Heart right ventricle (tissue), 16 donors: ENCODE measurements at places on chromosomes 12 and 14. TPM values are rescaled to one million over a fixed set of nuclear protein-coding genes. Genes with fewer than 3 reads are reported as not detected.
A peak's percentile ranks its signal among the peaks of the same experiment; 100 is the strongest.

- no peak for DNase-seq
Observed at GRCh38 chr12:118908811-118909210, 72.5 kb upstream of the SRRM4 start.

- peak; percentile 55 for DNase-seq
Observed at GRCh38 chr14:56118611-56119181, 485 bp downstream of the PELI2 start.

DNA sequence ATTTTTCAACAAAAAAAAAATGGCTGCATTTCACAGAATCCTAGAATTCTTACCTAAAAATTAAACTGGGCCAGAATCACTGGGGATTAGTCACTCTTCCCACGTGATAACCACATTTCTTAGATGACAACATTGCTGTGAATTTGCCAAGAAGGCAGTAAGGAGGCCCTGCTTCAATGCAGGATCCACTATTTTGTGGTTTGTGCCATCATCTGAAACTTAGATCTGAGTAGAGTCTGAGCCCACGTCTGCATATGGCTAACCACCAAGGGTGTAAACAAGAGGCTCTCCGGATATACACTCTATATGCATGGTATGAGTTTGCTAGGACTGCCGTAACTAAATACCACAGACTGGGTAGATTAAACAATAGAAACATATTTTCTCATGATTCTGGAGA is 24.4 kb upstream of the TBX5 start:
- no peak for DNase-seq

ACSM4 gene
- not detected for polyA plus RNA-seq

DNA sequence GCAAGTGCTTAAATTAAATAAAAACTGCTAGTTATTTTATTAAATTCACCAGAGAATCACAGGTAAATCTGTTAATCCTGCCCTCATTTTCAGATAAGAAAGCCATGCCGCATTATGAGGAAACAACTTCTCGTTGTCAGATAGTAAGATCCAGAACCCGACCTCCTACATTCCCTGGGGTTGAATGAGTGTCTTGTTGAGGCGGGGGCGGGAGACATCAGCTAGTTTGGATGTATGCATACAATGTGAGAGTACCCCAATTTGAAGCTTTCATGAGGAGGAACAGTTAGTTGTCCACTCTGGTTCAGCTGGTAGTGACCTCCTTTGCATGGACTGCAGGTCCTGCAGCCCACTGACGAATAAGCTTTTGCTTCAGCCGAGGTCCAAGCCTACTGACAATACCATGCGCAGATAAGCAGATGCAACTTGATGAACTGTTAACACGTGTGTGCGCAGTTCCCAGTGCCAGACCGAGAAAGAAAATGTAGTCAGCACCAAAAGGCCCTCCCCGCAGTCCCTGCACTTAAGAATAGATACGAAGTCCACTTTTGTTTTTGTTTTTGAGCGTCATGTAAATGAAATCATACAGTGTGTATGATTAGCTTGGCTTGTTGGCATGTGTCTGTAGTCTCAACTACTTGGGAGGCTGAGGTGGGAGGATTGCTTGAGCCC is 34.9 kb downstream of the EVL start:
- DNase-seq = no peak

GRCh38 chr14:67722293-67722692 is 20.6 kb downstream of the RDH12 start:
- peak; percentile 72 for DNase-seq

- no peak for DNase-seq
Observed at GRCh38 chr14:59208224-59208814, 19.9 kb downstream of the DAAM1 start.

- DNase-seq = no peak
Observed at GRCh38 chr12:95815632-95816212, 25.2 kb upstream of the NTN4 start.

- no peak for DNase-seq
Observed at GRCh38 chr14:105477660-105478397, 3.2 kb downstream of the CRIP2 start.

DNA sequence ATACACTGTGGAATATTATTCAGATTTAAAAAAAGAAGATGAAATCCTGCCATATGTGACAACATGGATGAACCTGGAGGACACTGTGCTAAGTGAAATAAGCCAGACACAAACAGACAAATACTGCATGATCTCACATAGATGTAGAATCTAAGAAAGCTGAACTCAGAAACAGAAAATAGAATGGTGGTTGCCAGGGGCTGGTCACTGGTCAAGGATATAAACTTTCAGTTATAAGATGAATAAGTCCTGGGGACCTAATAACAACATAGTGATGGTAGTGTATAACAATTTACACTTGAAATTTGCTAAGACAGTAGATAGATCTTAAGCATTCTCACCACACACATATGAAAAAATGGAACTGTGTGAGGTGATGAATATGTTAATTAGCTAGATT is 161.3 kb upstream of the TMCC3 start:
- no peak for DNase-seq

MGAT2 gene
- polyA plus RNA-seq = 6.1 TPM

DNA sequence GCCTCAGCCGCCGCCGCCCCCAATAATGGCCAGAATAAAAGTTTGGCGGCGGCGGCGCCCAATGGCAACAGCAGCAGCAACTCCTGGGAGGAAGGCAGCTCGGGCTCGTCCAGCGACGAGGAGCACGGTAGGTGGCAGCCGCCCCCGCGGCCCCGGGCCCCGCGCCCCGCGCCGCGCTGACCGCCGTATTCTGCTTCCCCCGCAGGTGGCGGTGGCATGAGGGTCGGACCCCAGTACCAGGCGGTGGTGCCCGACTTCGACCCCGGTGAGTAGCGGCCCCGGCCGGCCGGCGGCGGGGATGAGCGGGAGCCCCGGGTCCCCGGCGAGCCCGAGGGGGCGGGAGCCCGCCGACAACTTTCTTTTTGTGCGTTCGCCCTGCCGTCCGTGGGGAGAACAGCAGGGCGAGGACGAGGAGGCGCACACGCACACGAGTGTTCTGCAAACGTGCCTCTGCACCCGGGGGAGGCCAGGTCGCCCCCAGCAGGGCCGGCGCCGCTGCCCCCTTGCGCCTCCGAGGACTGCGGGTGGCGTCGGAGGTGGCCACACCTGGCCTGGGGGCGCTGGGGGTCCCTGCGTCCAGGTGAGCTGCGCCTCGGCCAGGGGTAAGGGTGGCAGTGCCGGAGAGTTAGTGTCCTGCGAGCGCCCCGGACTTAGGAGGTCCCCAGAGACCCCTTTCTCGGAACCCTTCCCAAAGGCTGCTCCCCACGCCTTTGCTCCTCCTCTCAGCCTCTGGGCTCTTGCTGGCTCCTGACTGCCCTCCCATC is 794 bp downstream of the RCOR1 start:
- peak; percentile 56 for DNase-seq

TSPAN11 gene
- polyA plus RNA-seq = 0.66 TPM

GRCh38 chr12:59911516-59911915 is 315.7 kb downstream of the SLC16A7 start:
- DNase-seq = no peak

GRCh38 chr12:2498964-2499500 is 295.7 kb upstream of the FKBP4 start:
- DNase-seq = no peak

EID3 gene
- 1.8 TPM for polyA plus RNA-seq

- no peak for DNase-seq
Observed at GRCh38 chr14:77065851-77066577, 32.0 kb upstream of the CIPC start.

DNA sequence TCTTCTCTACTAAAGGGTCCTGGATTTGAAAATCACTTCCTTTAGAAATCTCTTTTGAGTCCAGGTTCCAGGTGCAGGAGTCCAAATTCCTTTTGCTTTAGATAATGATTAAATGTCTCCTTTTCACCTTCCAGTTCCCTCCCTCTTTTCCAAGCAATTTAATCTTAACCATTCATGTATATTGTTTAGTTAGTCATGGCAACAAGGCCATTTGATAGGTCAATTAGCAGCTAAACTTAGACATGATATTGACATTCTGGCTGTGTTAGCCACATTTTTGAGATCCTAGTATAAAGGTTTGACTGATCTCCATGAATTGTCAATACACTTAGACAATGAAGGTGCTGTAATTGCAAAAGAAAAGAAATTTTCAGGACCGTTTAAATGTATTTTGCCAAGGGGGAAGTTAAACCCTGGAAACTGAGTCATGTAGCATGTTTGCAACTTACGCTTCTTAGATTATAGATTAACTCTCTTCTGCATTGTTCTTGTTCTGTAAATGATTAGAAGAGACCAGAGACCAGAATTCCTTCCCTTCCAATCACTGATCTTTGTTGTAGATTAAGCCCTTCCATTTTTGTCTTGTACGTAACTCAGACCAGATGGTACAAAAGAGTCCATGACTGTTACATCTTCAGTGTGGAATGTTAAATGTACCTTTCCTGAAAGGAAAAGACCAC is 12.4 kb upstream of the C12orf75 start:
- no peak for DNase-seq

TAS2R14 gene
- 1.7 TPM for polyA plus RNA-seq

DNA sequence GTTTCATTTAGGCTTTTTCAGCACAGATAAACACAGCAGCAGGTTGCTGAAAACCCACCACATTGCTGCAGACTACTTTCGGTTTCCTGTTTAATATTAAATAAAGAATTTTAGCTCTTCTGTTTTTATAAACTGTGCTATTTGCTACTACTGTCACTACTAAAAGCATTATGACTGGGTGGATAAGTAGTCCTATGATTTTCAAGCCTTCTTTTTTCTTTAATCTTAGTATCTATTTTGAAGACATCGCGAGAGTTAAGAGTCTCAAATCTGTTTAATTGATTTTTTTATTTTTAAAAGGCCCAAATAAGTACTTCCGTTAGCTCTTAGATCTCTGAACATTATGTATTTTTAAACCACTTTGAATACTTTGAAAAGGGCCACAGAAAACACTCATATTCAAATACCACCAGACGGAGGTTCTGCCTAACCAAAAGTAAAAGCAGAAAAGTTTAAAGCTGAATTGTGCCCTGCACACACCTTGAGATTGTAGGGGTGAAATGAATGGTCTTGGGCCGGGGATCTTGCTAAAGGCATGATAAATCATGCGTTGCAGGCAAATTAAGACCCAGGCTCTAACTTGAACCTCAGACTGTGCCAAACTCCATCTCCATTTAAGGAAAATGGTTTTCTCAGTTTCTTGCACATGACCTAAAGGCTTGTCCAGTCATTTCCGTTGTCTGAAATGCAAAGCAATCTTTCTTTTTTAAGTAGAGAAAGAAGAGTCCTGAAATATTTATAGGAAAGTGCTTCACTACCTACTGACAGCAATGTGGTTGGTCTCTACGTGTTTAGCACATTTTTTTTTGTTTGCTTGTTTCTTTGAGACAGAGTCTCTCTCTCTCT is 13.6 kb upstream of the FOXN3 start:
- no peak for DNase-seq

DNA sequence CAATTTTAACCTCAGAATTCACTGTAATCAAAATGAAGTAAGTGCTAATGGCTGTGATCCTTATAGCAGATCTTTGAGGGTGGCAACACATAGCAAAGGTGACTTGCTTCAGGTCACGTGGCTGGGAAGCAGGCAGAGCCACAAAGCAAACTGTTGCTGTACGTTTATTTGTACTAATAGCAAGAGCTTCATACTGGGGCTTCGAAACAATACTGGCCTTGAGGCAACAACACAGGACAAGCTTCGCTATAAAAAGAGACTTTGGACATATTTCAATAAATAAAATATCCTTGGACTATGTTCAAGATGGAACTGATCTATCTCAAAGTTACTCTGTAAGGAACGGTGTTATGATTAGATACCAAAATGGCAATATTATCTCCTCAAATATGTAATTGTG is 44.6 kb downstream of the MSRB3 start:
- DNase-seq = no peak

DNA sequence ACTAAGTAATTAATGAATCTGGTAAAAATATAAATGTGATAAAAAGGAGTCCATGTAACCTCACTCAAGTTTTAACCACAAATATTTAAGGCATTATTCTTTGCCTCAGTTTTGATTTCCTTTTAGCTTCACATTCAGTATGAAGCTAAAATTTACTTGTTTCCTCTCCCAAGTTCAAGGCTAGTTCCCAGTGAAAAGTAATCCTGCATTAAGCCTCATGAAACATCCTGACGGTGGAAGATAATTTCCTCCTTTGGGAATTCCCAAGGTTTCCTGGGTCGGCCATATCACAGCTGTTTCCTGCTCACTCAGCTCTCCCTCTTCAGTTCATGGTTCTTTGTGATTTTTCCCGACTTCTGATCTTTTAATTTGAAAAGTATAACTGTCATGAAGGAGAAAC is 1256.8 kb upstream of the FLRT2 start:
- DNase-seq = no peak

DNA sequence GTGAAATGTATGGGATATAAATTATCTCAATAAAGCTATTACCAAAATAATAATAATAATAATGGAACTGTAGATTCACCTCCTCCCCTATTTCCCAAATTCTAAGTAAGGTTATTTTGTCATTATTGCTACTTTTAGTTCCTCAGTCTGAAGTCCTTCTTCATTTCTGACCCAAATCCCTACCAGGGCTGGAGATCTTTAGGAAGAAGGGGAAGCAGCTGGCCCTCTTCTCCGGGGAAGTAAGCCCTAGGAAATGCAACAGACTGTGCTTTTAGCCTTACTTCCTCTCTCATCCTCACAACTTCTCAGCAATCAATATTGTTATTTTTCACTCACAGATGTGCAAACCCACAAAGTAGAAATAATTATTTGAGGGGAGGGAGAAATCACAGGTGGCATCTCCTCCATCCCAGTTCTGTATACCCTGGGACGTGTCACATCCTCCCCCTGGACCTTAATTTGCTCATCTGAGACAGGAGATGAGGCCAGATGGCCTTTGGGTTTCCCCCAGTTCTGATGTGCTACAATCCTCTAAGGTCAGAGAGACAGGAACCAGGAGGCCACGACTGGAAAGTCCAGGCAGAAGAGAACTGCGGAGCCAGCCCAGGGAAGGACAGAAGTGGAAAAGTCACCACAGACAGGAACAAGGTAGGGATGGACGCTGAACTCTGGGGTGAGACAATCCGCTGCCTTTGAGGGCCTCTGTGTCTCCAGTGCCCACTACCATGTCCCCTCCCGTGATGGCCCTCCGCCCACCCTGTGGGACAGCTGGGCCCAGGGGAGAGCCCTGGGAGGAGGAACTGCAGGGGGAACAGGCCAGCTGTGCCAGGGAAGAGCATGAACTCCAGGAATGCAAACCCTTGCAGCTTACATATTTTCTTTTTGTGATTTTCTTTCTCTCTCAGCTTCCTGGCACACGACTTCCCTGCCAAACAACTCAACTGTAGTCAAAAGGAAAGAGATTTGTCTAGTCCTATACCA is 10.6 kb upstream of the TNFRSF1A start:
- no peak for DNase-seq

GRCh38 chr12:71948390-71948789 is 9.7 kb downstream of the TPH2 start:
- no peak for DNase-seq

DNA sequence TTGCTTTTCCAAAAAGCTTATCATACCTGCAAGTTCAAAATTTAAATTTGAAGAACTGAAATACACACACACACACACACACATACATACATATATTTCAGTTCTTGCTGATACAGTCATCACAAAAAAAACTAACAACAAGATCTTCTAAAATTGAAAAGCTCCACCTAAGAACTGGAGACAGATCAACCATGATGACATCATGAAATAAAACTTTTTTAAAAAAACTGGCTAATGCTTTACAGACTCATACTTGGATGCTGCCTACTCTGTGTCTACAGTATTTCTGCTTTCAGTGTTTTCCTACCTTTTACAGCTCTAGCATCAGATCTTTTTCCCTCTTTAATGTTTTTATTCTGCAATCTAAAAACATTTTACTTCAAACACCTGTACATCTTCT is 261.4 kb downstream of the DIO2 start:
- DNase-seq = no peak

- DNase-seq = no peak
Observed at GRCh38 chr14:102927878-102928411, 5.5 kb downstream of the AMN start.

- DNase-seq = no peak
Observed at GRCh38 chr12:54650889-54651288, 2.7 kb upstream of the DCD start.
